ENCODE measurements at places on chromosomes 7 and 10. TPM values are rescaled to one million over a fixed set of nuclear protein-coding genes. Genes with fewer than 3 reads are reported as not detected.

DNA sequence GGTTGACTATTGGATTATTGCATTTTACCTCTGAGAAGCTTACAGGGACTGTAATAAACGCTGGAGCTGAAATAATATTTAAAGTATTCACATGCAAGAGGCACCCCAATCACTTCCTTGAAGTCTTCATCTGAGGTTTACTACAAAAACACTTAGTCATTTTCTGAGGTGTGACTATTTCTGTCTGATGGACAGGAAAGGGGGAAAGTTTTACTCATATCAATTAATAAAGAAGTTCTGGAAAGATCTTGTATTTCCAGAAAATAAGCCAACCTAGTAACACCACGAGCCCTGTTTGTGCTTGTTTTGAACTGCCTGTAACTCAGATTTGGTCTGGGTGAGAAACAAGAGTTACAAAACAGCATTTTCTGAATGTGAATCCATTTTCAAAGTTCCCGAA, 63.9 kb upstream of the PRKCQ start:
- no peak for DNase-seq

GRCh38 chr7:157271315-157271990, 65.4 kb upstream of the DNAJB6 start:
- DNase-seq = no peak

Gene ANXA7
- polyA plus RNA-seq = 96.0 TPM

- DNase-seq = peak; percentile 64
These were observed at the start of gene PRR15 for GRCh38 chr7:29563590-29564495. Gene PRR15, plus strand, starts transcription at chr7:29563835. Its CDS starts 2,495 bp downstream, at chr7:29566330.
